ENCODE measurements at places on chromosomes 6 and 20. TPM values are rescaled to one million over a fixed set of nuclear protein-coding genes. Genes with fewer than 3 reads are reported as not detected.

BMP5 gene
- polyA plus RNA-seq, result not detected

C20orf144 gene
- polyA plus RNA-seq, result not detected

TMC2 gene
- polyA plus RNA-seq, result not detected

DNA sequence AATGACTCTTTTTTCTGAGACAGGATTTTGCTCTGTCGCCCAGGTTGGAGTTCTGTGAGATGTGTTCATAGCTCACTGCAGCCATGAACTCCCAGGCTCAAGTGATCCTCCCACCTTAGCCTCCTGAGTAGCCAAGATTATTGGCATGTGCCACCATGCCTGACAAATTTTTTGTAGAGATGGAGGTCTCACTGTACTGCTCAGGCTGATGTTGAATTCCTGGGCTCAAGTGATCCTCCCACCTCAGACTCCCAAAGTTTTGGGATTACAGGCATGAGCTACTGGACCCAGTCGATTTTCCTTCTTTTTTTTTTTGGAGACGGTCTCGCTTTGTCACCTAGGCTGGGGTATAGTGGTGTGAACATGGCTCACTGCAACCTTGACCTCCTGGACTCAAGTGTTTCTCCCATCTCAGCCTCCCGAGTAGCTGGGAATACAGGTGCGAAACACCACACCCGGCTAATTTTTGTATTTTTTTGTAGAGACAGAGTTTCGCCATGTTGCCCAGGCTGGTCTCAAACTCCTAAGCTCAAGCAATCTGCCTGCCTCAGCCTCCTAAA is 24.3 kb downstream of the BCL2L1 start:
- DNase-seq, result no peak

GRCh38 chr6:81731814-81732213 is 20.7 kb downstream of the TENT5A start:
- no peak for DNase-seq

Data from CD4-positive, alpha-beta memory T cell (primary cell).